OCI-LY7 (cell line): ENCODE measurements at places on chromosomes 4 and X.

DNA sequence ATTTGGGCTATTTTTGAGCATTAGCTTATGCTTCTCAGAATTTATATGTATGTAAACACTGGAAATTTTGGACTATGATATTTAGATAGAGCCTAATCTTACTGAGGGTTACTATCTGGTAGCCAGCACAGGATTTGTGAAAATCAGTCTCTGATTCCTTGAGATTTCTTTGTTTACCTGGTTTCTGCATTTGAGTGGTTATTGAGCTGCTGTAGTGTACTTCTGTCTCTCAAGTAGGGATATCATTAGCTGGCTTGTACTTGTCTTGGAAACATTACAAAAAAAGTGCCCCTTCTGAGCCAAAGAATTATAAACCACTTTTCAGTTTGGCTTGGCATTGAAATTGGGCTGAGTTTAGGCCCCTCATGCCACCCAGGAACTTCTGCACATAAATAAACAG, 49.7 kb downstream of the TLL1 start:
- no peak for DNase-seq

GRCh38 chrX:52852110-52852860, 15.6 kb downstream of the XAGE3 start:
- no peak for DNase-seq

GRCh38 chr4:41360921-41361793, 104.4 kb downstream of the UCHL1 start:
- DNase-seq: no peak

- no peak for DNase-seq
Observed at GRCh38 chr4:140291259-140291658, 82.2 kb upstream of the SCOC start.

- DNase-seq: no peak
Observed at GRCh38 chr4:188783175-188783574, 643.9 kb downstream of the TRIML1 start.

DNA sequence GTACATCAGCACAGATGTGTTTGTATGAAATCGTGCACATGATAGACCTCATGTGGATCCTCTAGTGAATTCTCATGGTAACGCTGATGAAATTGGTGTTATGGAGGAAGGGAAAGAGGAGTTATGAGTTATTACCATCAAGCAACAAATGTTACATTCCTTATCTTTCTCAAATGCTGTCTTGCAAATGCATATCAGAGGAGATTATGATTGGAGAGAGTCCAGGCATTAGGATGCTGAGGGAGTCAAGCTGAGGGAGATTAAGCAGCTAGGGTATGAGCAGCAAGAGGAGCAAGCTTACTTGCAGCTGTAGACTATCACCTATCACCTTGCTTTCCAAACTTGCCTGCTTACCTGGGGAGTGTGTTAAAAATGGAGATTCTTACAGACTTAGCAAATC, 36.8 kb upstream of the SFRP2 start:
- no peak for DNase-seq
